ENCODE measurements at places on chromosomes 13 and 19.

GRCh38 chr13:36820222-36820621, 1.2 kb downstream of the RFXAP start:
- DNase-seq = no peak

- no peak for DNase-seq
Measured at GRCh38 chr19:38742906-38743305, 1.4 kb downstream of the CAPN12 start.

- DNase-seq = no peak
Measured at GRCh38 chr13:111017755-111018459, 97.2 kb upstream of the ARHGEF7 start.

GRCh38 chr13:48648446-48648845, 5.3 kb upstream of the CYSLTR2 start:
- no peak for DNase-seq

DNA sequence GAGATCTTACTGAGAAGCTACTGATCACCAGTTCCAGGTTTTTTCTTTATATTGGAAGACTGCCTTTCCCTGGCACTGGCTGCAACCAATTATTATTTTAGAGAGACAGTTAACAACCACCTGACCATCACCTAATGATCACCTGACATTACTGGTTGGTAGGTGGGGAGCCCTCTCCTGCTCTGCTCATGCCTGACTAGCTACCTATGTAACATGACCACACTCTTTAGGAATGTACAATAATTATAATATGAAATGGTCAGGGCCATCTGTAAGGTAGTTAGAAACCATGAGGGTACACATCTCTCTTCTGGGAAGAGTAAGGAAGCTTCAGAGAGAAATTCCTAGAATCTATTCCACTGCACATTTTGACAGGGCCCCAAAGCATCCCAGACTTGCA, 59.0 kb upstream of the SCEL start:
- no peak for DNase-seq

- no peak for DNase-seq
Measured at GRCh38 chr13:40273253-40274025, 393.0 kb downstream of the FOXO1 start.

DNA sequence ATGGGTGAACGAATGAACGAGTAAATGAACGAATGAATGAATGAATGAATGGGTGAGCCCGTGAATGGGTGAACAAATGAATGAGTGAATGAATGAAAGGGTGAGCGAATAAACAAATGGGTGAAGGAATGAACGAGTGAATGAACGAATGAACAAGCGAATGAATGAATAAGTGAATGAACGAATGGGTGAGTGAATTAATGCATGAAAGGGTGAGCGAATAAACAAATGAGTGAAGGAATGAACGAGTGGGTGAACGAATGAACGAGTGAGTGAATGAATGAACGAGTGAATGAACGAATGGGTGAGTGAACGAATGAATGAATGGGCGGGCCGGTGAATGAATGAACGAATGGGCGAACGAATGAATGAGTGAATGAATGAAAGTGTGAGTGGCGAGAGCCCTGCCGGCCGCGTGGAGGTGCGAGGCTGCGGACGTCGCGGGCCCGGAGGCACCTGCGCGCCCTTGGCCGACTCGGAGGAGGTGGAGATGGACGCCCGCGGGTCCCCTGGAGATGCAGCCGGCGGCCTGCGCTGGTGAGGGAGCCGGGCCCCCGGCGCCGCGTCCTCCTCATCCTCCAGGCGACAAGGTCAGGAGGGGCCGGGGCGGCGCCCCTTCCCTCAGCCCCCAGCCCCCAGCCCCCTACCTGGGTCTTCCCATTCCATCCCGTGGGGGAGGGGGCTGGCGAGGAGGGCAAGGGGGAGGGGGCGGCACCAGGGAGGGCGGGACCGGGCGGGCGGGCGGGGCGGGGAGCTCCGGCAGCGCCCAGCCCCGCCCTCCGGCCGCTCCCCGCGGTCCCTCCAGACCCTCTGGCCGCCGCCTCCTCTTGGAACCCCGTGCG, 15.4 kb downstream of the ANKRD24 start:
- no peak for DNase-seq

- no peak for DNase-seq
Measured at GRCh38 chr19:57665261-57665806, 3.4 kb upstream of the ZSCAN4 start.

DNA sequence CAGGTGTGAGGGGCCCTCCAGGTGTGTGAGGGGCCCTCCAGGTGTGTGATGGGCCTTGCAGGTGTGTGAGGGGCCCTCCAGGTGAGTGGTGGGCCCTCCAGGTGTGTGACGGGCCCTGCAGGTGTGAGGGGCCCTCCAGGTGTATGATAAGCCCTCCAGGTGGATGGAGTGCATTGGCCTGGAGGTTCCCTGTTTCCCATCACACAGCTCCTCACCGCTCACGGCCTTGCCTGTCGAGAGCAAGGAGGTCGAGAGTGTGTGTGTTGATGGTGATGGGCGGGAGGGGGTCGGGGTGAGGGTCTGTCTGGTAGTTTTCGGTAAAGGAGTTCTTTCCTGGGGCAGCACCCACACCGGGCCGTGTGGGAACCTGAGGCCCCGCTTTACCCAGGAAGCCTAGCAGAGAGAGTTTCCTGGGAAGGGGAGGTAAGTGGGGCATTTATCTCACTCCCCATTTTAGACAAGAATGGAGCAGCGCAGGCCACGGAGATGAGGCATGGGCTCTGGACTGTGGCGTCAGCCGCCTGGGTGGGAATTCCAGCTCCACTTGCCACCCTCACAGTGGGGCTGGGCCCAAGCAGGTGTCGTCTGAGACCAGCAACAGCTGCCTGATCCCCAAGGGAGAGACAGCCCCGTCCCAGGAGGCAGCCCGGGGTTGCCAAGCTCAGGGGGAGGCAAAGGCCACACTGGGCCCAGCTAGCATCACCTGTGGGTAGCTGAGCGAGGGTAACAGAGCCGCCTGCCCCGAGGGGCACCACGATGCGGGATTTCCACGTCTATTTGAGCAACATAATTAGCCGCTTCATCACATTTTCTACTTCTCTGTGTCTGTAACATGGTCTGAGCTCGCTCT, 10.9 kb upstream of the GAS6 start:
- DNase-seq = no peak

GRCh38 chr13:65829241-65830008, 1400.7 kb downstream of the PCDH9 start:
- no peak for DNase-seq

DNA sequence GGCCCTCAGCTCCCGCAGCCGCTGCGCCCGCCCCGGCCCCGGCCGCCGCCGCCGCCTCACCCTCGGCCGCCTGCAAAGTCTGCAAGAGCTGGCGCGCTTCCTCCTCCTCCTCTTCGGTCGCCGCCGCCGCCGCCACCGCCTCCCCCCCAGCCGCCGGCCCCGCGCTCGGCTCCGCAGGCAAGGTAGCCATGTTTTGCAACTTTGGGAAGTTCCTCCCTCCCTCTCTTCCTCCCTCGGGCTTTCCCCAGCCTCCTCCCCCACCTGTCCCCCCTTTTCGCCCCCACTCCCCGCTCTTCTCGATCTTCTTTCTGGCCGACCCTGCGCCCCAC, 433 bp downstream of the SIX5 start:
- DNase-seq = peak; percentile 49

GRCh38 chr13:45331692-45332035, 9.3 kb downstream of the TPT1 start:
- no peak for DNase-seq

DNA sequence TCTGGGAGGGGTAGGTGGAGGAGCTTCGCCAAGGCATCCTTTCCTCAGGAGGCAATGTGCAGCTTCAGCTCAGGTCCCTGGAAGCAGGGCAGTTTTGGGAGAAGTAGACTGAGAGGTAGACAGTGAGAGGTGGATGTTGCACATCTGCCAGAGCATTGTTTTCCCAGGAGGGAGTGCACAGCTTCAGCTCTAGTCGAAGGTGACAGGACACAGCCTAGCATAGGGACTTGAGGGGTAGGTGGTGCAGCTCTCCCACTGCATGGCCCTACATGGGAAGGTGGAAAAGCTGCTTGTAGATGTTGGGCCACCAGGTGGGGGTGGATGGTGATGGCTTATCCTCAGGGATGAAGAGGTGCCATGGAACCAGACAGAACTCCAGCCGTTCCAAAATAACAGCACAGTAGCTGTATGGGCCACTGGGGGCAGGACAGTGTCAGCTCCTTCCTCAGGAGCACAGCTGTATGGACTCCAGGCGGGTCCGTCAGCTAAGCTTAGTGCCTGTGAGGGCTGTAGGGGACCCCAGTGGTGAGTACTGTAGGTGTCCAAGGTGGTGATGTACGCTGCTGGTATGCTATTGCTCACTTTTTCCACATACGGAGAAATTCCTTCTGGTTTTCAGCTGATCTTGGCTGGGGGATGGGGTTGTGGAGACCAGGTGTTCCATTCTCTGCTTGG, 17.4 kb upstream of the ZNF543 start:
- DNase-seq = no peak

DNA sequence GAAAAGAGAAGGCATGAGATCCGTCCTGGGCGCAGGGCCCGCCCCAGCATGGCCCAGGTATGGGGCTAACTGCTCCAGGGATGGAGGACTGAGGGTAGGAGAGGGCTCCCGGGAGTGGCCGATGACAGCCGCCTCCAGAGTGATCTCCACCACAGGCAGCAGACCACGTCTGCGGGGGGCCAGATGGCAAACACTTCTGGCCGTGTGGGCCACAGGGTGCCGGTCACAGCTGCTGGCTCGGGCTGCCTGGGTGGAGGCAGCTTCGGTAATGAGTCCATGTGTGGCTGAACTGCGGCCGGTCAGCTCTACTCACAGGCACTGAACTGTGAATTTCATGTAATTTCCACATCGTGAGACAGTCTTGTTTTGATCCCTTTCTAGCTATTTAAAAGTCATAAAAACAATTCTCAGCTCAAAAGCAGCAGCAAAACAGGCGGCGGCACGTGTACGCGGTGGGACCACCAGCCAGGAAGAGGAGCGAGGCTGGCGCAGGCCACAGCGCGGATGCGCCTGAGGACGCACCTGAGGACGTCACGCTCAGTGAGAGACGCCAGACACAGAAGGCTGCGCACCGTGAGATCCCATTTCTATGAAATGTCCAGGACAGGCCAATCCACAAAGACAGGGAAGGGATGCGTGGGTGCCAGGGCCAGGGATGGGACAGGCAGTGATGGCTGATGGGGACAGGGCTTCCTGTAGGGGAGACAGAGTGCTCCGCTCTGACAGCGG, 4.0 kb downstream of the LSM7 start:
- no peak for DNase-seq

DNA sequence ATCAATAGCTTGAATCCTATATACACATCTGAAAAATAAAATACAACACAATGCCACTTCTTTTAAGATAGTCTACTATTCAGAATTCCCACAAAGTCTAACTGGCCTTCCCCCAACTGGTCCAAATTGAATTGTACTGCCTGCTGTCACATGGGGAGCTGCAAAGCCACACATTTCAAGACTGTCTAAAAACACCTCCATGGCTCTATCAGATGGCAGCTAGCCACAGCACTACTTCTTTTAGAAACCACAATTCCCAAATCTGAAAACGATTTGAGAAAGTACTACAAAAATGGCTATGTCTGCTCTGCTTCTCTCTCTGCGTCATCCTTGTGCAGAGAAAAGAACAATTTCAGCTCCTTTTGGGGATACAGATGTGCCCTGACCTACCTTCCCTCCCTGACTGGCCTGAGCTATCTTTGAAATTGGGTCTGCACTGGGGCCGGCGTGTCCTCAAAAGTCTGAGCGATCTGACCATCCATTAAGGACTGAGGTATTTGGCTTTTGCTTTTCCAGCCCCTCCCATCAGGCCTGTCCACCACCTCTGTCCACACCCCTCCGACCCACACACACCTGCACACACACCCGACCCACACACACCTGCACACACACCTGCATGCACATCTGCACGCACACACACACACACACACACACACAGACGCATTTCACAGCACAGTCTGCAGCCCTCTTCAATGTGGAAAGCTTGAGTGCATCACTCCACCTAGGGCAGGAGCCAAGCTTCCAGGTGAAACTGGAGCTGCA, 68.6 kb upstream of the IPO5 start:
- no peak for DNase-seq

DNA sequence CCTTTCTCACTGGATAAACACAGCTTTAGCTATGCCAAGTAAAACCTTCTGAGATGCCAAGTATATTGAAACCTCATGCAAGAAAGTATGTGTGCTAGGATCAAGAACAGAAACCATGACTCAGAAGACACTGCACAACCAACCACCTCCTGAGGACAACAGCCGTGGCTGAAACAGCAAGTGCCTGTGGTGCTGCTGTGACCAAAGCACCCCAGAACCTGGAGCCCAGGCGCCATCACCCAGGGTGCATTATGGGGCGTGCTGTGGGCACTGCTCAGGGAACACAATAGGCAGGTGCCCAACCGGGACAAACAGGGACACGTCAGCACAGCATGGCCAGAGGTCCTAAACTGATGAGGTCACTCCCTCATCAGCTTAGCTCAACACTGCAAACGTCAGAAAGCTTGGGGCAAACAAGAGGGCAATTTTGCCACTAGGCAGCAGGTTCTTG, 101.3 kb upstream of the SLC15A1 start:
- peak; percentile 45 for DNase-seq

DNA sequence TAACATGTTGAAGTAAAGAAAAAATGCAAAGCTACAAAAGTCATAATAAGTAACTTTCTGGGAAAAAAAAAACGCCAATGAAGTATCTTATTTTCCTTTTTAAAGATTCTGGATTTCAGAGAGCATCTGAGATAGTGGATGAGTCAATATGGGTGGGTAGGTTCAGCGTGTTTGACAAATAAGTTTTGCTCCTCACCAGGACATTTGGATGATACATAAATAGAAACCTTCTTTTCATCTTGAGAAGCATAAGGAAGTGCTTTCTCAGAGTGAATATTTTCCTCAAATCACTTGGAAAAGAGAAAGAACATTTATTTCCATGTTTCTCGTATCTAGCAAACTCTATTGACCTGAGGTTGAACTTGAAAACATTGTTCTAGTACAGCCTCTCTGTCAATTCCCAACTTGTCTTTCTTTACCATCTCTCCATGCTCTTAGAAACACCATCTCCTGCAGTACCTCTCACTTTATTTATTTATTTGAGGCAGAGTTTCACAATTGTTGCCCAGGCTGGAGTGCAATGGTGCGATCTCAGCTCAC, 463.2 kb downstream of the KLF5 start:
- DNase-seq = no peak

- DNase-seq = peak; percentile 94
Measured at GRCh38 chr19:13846557-13847406, 30.2 kb upstream of the NANOS3 start.

All from stimulated activated effector memory CD8-positive, alpha-beta T cell treated with anti-CD3 and anti-CD28 coated beads, Interleukin-12 subunit alpha, Interleukin-12 subunit beta, amount 100 ng/mL, for 72 hours (primary cell).